ENCODE measurements at places on chromosomes 13 and 19.
A peak's percentile ranks its signal among the peaks of the same experiment; 100 is the strongest.

GRCh38 chr13:36151591-36151990, 20.4 kb upstream of the DCLK1 start:
- no peak for DNase-seq

DNA sequence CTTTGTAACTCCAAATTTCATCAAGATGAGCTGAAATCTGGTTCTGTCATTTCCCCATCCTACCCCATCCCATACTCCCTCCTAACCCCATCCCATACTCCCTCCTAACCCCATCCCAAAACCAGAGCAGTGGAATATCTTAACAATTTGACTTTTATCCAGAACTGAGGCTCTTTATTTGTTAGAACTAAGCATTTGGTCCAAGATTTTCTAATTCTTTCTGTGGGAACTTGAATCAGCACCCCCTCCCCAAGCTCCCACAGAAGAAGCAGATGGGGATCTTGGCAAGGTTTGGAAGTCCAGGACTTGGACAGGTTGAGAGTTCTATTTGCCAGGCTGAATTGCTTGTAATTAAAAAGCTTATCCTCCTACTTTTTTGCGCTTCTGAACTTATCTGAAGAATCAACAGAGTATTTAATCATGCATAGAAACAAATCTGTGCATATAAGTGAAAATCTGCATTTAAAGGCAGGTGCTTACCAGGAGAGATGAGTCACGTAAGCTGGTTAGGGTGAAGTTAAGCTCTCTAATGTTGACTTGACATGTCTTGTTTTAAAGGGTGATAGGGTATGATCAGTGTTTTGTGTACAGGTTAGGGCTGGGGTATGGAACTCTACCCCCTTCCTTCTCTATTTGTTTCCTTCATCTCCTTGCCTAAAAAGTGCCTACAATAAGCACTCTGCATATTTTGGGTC, 111.1 kb downstream of the COG6 start:
- no peak for DNase-seq

DNA sequence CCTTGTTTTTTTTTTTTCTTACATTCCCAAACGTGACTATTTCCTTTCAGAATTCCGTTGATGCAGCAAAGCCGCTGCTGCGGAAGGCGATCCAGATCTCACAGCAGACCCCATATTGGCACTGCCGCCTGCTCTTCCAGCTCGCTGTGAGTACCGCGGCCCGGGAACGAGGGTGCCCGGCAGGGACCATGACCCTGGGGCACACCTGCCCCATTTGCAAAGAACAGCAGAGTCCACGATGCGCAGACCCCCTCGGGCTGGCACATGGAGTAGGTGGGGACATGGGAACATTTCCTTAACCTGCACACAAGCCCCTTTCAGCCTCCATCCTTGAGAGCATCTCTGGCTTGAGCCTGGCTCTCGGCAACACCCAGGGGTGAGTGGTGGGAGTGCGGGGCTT, 16.5 kb downstream of the MAU2 start:
- DNase-seq = no peak

- DNase-seq = no peak
These were observed 1606.4 kb upstream of the PRR20A start for GRCh38 chr13:55534306-55534705.

DNA sequence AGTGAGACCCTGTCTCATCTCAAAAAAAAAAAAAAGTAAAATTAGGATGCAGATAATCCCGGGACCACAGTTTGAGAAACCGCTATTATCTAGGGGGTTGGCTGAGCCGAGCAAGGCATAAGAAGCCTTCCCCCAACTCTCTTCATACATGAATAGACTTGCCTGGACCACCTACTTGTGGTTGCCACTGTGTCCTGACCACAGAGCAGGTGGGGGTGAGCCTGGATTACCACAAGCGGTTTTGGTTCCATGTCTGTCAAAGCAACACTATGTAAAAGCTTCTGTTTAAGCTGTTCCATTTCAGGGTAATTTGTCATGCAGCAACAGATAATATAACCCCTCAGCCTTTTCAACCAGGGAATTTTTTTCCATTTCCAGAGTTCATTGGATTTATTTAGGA, 3.3 kb upstream of the NAPA start:
- DNase-seq = no peak

DNA sequence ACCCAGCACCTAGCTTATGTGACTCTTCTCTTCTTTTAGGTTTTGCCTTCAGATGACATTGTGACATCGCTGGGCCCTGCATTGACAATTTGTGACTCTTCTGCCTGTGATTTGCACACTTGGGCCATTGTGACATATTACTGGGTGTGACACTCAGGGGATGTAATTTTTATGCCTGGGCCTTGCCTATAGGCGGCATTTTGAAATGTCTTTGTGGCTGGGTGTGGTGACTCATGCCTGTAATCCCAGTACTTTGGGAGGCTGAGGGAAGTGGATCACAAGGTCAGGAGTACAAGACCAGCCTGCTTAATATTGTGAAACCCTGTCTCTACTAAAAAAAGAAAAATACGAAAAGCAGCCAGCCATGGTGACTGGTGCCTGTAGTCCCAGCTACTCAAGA, 28.4 kb upstream of the ZNF681 start:
- DNase-seq = no peak

DNA sequence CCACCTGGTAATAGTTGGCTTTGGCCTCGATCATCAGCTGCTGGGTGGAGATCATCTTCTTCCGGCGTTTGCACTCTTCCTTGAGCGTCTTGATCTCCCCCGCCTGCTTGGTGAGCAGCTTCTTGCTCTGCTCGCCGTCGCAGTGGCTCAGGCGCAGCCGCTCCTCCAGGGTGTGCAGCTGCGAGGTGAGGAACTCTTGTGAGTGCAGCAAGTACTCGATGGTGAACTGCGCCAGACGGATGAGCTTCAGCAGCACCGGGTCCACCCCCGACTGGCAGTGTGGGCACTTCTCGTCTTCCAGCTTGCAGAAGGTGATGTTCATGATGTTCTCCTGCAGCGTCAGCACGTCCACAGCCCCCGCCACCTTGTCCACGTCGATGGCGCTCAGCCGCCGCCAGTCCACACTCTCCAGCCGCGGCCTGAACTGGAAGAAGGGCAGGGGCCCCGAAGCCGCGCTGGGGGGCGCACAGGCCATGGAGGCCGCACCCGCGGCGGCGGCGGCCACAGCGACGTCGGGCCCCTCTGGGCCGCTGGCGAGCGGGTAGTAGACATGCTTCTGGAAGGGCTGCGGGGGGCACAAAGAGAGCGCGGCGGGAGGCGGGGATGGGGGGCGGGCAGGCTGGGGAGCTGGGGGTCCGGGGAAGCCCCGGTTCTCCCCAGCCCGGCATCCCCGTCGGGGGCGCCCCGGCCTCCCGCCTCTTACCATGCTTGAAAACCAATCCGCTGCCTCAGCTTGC, 3.0 kb downstream of the DZIP1 start:
- no peak for DNase-seq

- DNase-seq = peak; percentile 97
These were observed 10.8 kb downstream of the FOSB start for GRCh38 chr19:45478454-45479238.

GRCh38 chr13:48429036-48429435, 16.1 kb upstream of the LPAR6 start:
- no peak for DNase-seq

GRCh38 chr19:17322854-17323253, 11.8 kb downstream of the ANO8 start:
- DNase-seq = no peak

- no peak for DNase-seq
These were observed 2.1 kb downstream of the CLC start for GRCh38 chr19:39735688-39736087.

- no peak for DNase-seq
These were observed 79.1 kb downstream of the ATP11A start for GRCh38 chr13:112768795-112769481.
